ENCODE measurements at places on chromosomes 4 and X. TPM values are rescaled to one million over a fixed set of nuclear protein-coding genes. Genes with fewer than 3 reads are reported as not detected.

GRCh38 chr4:114205261-114205660, 225.8 kb upstream of the ARSJ start:
- no peak for DNase-seq

Gene RHOXF2
- not detected for total RNA-seq

Gene NPNT
- total RNA-seq: 30.6 TPM

DNA sequence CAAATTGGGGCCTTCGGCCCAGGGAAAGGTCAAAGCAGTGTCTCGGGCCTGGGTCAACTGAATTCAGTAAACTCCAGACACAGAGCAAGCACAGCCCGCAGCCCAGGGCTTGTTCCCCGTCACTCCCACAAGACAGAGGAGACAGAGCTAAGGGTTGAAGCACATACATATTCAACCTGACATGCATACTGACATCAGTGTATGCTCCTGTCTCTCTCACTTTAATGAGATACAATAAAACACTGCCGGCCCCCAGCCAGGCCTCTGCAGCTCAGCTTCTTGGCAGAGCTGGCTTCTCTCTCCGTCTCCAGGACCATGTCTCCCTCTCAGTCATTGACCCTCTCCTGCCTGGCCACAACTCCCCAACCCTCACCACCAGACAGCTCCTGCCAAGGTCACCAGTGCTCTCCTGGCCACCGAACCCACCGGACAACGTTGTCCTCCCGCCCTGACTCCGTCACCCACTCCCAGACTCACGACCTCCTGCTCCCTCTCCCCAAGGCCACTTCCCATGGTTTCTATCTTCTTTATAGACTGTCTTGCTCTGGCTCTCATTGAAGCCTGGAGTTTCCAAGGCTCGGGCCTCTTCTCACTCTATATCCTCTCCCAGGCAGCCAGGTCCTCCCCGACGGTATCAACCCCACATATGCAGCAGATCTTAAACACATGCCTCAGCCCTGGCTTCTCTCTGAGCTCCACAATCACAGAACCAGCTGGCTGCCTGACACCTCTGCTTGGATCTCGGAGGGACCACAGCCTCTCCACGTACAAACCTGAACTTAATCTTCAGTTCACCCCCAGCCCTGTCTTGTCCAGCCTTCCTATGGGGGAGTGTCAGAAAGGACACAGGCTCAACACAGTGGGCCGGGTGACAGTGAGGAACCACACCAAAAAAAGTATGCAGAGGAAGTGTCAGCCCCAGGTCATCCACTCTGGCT, 67.7 kb upstream of the C4orf50 start:
- no peak for DNase-seq

DNA sequence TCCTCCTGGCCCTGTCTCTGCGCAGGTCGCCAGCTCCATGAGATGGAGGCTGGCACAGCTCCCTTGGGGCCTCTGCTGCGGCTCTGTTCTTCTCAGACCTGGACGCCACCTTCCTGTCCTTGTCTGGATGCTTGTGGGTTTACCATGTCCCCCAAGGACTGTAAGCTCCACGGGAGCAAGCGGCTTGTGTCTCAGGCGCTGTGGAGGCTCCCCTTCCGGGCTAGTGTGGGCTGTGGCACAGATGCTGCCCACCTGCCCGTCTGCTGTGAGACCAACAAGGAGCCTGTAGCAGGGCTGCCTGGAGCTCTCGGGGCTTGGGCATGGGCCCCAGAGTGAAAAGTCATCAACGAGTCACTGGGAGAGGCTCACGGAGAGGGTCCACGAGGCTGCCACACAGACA, 25.2 kb downstream of the NAT8L start:
- no peak for DNase-seq

Gene CYBB
- 8.8 TPM for total RNA-seq

- no peak for DNase-seq
Observed at GRCh38 chr4:136737066-136737465, 795.2 kb downstream of the PCDH18 start.
